IPS-NIHi11 (cell line): ENCODE measurements at places on chromosomes 1 and 21.
A peak's percentile ranks its signal among the peaks of the same experiment; 100 is the strongest.

GRCh38 chr1:180811886-180812285, 100.8 kb upstream of the KIAA1614 start:
- no peak for DNase-seq

GRCh38 chr1:8142955-8143629, 117.0 kb upstream of the ERRFI1 start:
- DNase-seq, result no peak

DNA sequence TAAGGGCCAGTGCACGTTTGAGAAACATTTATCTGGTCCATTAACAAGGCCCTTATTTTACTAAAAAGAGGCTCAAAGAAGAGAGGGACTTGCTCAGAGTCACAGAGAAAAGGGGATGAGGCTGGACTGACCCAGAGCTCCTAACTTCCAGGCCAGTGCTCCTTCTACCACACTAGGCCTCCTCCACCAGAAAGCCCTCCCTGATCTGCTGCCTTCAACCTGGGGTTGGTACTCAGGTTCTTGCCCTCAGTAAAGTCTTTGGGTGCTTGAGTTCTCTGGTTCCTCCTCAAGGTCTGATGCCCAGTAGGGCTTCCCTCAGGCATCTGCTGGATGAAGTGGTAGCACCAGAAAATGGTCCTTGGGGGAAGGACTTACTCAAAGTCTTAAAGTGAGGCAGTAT, 26.0 kb downstream of the TTC39A start:
- no peak for DNase-seq

GRCh38 chr1:26852701-26853100, 10.2 kb upstream of the SFN start:
- DNase-seq, result no peak

DNA sequence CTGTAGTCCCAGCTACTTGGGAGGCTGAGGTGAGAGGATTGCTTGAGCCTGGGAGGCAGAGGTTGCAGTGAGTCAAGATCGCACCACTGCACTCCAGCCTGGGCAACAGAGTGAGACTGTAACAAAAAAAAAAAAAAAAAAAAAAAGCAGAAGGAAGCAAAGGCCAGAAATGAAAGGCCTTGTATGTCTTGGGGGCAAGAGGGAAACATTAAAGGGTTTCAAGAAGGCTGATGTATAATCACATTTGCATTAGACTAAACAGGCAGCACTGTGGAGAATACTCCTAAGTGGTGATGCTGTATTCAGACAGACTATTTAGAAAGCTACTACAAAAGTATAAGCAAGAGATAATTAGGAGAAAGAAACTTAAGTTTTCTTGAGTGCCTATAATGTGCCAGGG, 10.4 kb downstream of the ANP32E start:
- no peak for DNase-seq

DNA sequence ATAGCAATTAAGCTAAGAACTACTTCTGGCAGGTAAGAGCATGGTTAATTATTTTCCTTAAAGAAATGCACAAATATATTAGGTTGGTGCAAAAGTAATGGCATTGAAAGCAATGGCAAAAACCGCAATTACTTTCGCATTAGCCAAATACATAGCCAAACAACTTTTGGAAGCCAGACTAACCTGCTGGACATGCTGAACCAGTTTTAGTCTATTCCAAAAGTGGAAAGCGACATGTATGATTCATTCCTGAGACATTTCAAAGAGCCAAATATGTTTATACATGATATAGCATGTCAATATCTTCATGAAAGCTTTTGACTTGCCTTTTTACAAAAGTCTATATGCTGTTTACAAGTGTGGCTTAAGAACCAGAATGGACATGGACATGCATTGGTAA, 23.4 kb upstream of the DR1 start:
- no peak for DNase-seq

DNA sequence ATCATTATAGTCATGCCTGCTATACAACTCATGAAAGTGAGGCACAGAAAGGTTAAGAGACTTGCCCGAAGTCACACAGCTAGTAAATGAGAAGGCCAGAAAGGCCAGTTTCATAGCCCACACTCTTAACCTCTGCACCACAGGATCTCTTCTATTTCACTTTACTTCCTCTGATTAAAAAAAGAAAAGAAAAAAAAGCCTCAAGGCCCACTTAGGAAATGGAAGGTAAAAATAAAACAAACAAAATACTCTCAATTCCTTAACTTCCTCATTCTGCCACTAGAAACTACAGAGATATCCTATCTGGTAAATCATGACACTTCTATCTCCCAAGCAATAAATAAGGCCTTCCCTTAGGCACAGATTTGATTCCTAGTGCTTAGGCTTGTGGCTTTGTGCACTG, 7.6 kb upstream of the ENAH start:
- no peak for DNase-seq

DNA sequence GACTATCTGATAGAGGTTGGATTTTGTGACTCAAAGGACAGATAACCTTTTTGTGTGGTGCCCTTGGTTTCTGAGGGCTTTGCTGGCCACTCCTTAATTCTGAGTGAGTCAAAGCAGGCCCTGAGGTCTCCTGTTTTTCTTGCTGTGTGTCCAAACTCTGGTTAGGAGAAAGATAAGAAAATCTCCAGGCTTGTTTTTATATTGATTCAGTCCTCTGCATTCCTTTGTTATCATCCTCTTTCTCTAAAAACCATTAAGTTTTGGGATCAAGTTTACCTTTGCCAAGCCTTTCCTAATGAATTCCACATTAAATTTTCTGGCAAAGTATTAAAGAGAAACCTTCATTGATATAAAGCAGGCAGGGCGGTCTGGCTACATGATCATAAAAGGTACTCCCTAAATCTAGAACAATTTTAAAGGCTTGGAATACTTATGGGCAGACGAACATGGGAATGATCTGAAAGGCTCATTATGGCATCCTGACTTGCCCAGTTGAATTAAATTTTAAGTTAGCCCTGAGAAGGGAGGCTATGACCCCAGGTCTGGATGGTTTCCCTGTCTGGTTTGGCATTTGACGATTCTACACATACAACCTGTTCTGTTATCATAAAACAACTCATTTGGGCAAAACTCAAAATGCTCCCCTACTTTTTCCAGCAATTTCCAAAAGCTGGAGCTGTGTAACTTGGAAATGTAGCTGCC, 20.8 kb downstream of the ZBTB8B start:
- no peak for DNase-seq

- no peak for DNase-seq
These were observed 2.2 kb downstream of the RALGPS2 start for GRCh38 chr1:178727014-178727895.

DNA sequence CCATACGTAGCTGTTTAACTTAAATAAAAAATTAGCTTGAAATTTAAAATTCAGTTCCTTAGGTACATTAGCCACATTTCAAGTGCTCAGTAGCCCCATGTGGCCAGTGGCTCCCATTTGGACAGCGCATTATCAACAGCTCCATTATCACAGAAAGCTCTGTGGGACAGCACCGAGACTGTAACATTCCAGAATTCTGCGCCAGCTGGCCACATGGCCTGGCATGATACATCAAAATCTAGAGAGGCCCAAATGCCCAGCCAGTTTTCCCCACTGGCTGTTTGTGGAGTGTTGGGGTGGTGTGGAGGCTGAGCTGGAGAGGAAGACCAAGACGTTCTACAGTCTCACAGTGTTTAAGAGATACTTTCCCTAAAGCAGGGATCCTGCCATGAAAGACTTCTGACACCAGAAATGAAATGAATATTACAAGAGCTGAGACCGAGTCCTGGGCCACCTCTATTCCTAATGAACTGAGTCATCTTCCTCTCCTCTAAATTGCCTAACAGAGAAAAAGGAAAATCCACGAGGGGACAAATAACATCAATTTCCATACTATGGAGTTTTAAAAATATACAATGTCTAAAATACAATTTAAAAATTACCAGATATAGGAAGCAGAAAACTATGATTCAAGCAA, 27.3 kb upstream of the ACTA1 start:
- DNase-seq, result no peak

GRCh38 chr1:110227774-110228173, 17.7 kb downstream of the KCNC4 start:
- DNase-seq, result no peak

DNA sequence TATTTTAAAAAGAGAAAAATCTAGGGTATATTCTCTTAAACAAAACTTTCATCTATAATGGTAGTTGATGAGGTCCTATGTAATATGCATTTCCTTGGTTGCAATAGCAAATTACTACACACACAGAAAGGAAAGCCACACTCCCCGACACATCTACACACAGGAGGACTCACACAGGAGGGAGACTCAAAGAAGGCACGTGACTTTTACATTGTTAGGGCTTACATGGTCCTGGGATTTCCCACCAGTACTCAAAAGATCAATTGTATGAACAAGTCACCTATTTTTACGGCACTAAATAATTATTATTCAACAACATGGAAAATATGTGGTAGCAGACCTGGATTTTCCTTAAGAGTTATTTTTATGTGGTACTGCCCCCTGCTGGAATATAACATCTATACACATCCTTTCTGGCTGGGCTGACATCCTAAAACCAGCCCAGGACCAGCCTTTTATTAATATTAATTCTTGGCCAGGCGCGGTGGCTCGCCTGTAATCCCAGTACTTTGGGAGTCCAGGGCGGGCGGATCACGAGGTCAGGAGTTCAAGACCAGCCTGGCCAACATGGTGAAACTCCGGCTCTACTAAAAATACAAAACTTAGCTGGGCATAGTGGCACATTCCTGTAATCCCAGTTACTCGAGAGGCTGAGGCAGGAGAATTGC, 33.9 kb upstream of the LGALS8 start:
- peak; percentile 55 for DNase-seq

DNA sequence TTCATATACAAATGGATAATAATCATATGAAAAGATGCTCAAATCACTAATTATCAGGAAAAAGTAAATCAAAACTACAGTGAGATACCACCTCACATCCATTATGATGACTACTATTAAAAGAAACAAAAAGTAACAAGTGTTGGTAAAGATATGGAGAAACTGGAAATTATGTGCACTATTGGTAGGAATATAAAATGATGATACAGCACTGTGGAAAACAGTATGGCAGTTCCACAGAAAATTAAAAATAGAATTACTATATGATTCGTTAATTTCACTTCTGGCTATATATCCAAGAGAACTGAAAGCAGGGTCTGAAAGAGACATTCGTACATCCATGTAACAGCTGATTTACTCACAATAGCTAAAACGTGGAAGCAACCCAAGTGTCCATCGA, 21.1 kb upstream of the ATP1A1 start:
- no peak for DNase-seq

DNA sequence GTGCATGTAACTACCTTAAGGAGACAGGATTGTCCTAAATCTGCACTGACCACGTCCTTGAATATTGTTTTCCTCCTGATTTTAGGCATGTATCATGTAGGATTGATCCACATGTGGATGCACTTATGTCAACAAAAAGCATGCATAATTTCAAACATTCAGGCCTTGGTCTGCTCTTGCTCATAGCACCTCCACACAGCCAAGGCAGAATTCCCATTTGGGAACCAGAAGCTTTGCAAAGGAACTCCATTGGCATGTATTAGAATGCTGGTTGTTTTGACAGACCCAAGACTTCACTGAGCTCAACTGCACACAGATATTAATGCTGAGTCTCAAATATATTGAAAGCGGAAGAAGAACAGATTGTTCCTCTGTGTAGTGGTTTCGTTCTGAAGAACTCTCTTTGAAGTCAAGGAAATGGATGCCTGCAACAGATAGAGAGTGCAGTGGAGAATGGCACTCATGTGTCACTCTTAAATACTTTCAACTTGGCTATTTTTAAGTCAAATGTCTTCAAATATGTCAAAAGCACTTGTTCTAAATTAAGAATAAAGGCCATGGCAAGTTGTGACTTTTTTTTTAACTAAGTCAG, 387.6 kb downstream of the LTN1 start:
- no peak for DNase-seq

DNA sequence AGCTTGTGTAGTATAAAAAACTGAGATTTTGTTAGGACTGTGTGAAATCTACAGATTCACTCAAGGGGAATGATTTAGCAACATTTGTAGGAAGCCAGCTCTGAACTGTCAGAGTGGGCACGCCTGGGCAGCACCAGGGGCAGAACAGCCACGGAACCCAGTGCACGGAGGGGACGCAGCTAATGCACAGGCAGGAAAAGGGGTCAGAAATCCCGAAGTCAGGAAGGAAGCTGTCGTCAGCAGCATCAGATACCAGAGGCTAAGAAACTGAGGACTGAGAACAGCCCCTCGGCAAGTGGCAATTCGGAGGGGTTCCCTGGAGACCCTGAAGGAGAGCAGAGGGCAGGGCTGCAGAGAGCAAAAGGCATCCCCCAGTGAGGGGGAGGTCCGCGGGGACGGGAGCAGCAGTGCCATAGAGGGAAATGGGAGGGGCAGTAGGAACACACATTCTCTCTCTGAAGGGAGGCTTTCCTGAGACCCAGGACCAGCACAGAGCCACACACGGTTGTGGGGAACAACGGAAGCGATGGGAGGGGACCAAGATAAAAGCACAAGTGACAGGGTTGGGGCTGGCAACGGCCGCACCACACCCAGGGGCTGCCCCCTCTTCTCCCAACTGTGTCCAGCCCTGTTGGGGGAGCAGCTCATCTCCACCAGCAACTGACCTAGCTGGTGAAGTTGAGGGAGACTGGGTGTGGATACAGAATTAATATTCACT, 12.7 kb downstream of the UBE2J2 start:
- DNase-seq, result no peak

DNA sequence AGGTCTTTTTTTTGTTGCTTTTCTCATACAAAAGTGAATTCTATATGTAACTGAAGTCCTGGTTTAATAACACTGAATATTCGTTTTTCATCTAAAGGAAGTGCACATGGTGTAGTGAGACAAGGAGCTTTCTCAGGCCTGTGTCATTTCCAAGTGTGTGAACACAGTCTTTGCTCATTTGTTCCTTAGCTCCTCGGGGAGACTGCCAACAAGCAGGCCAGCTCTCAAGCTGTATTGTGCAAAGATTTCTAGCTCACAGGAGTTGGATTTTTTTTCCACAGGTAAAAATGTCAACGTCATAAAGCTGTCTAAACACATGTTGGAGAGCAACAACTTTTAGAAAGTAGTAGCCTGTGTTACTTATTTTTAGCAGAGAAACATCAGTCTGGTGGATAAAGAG, 87.8 kb upstream of the S1PR1 start:
- no peak for DNase-seq

DNA sequence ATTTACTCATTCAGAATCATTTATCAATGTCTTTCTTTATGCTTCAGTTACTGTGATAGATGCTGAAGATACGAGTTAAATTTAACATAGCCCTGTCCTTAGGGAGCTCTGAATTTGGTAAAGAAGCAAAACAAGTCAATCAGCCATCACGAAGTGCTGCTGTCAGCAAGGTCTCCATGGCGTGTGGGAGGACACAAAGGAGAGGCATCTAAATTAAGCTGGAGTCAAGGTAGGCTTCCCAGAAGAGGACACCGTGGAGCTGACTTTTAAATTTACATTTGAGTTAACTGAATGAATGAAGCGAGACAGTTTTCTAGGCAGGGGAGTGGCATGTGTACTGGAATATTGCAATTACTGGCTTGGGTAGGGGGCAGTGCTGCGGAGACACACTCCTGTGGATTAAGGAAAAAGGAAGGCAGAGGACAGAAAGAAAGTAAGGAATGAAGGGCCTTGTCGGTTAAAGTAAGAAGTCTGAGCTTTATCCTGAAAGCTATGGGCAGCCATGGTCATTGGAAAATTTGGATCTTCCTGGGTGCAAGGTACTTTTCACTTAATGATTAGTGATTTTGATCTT, 41.3 kb upstream of the C1orf87 start:
- DNase-seq, result peak; percentile 17

- DNase-seq, result no peak
These were observed 116.9 kb upstream of the PALMD start for GRCh38 chr1:99529002-99529401.

- no peak for DNase-seq
These were observed 36.4 kb upstream of the COL11A1 start for GRCh38 chr1:103144681-103145080.

- no peak for DNase-seq
These were observed 3.7 kb upstream of the IGSF3 start for GRCh38 chr1:116671072-116671760.
